ENCODE measurements at places on chromosomes 6 and 20.

- no peak for DNase-seq
Observed at GRCh38 chr6:12578751-12579150, 137.8 kb upstream of the PHACTR1 start.

- no peak for DNase-seq
Observed at GRCh38 chr6:41373627-41373918, 38.2 kb downstream of the NCR2 start.

DNA sequence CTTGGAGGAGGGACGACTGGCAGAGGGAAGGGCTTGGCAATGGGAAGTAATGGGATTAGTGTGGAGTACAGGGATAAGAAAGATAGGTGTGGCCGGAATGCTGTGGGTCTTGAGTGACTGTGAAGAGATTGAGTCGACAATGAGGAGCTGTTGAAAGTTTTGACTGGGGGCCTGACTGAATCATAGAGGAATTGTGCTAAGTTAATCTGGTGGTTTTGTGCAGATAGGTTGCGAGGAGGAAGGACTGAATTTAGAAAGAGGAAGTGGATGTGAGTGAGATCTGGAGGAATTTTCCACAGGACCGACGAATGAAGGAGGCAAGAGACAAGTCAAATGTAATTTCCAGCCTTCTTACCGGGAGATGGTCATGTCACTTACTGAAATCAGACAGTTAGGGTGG lies 143.9 kb upstream of the RALGAPA2 start:
- no peak for DNase-seq

DNA sequence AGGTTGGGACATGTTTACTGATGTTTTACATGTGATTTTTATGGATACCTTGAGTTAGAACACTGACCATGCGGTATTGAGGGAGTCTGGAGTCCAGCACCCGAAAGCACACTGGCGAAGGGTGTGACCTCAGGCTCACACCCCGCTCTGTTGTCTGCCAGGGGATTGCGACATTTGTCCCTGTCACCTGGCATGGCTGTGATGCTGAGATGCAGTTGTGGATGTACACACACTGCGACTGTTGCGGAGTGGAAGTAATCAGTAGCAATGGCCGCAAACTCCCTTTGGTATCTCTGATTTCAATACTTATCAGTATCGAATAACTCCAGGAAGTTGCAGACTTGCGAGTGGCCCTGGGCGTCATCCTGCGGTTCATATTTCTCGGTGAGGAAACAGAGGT lies 43.2 kb downstream of the CDH4 start:
- no peak for DNase-seq

DNA sequence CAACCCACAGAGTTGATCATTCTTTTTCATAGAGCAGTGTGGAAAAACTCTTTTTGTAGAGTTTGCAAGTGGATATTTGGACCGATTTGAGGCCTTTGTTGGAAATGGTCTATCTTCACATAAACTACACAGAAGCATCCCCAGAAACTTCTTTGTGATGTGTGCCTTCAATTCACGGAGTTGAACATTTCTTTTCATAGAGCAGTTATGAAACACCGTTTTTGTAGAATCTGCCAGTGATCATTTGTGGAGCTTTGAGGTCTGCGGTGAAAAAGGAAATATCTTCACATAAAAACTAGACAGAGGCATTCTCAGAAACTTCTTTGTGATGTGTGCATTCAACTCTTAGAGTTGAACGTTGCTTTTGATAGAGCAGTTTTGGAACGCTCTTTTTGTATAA lies 618.4 kb upstream of the ZNF337 start:
- no peak for DNase-seq

DNA sequence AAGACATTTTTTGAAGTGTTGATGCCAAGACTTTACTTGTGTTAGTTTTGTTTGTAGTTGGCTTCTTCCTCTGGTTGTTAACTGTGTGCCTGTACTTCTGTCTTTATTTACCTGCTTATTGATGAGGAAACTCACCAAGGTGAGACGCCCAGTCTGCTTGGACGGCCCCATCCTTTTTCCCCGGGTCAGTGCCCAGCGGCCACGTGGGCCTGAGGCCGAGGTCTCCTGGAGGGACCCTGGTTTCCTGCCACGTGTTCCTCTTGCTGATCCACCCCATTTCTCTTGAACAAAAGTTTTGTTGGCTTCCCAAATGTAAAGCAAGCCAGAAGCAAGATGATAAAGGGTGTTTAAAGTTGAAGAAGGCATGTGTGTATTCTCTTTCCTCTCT lies 24.8 kb downstream of the DUSP22 start:
- DNase-seq: no peak

GRCh38 chr6:83097204-83097603 lies 29.7 kb downstream of the DOP1A start:
- DNase-seq: no peak

- no peak for DNase-seq
Observed at GRCh38 chr6:129133770-129134192, 250.8 kb downstream of the LAMA2 start.

GRCh38 chr20:25549843-25550477 lies 35.4 kb downstream of the NINL start:
- no peak for DNase-seq

GRCh38 chr20:24533449-24533848 lies 64.0 kb downstream of the SYNDIG1 start:
- no peak for DNase-seq

- no peak for DNase-seq
Observed at GRCh38 chr6:39375405-39375804, 52.9 kb upstream of the KCNK16 start.

DNA sequence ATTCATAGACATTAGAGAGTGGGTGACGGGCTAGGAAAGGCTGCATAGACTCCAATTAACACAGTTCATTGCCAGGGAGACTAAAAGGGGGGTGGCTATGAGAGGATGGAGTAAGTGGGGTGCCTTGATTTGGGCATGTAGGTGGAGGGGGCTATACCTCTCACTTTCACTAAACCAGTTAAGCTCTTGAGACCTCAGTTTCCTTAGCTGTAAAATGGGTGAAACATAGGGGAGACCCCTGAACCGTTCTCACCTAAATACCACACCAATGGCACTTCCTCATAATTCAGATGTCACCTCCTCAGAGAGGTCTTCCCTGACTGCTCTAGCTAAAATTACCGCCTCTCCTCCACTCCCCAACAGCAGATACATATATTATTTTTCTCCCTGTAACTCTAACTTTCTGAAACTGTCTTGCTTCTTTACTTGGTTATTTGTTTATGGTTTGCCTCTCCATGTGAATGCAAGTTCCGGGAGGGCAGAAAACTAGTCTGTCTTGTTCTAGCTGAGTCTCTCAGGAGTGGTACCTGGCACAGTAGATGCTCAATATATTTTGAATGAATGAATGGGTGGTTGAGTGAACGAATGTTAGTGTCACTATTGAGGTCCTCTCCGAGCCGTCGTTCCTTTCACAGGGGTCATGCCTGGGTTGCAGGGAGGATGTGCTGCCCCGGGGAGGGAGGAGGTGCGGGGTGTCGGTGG lies 615 bp upstream of the EYA2 start:
- no peak for DNase-seq

- no peak for DNase-seq
Observed at GRCh38 chr20:53294804-53295203, 298.8 kb downstream of the ZNF217 start.

DNA sequence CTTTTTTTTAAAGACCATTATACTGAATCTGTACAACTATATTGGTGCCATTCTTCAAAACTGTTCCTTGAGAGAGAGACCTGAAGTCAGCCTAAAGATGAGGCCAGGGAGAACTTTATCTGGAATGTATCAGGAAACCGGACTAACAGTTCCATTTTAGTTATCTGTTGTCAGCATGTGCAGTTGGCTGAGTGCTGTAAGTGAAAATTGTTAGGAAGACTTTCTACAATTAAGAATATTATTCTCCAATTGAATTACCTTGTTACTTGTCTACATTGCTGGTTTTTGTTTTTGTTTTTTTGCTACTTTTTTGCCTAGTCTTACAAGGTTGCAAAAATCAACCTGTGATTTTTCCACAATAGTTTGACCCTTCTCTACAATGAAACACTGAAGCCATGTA lies 7.5 kb downstream of the CEP57L1 start:
- DNase-seq: no peak

- DNase-seq: no peak
Observed at GRCh38 chr20:62355516-62355877, 11.6 kb downstream of the LAMA5 start.

DNA sequence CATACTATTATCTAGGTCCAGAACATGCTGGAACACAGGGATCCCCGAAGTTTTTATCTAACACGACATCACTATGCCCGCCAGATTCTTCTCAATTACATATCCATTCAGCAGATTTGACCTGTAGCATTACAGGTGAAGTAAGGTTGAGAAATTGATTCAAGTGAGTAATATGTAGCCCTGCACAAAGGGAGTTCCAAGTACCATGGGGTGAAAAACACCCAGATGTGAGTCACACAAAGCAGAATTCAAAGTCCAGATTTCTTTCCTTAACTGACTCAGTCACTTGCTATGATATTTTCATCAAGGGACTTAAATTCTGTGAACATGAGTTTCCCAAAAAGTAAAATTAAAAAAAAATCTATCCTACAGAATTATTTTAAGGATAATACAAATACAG lies 655.4 kb upstream of the PTCHD4 start:
- DNase-seq: no peak

DNA sequence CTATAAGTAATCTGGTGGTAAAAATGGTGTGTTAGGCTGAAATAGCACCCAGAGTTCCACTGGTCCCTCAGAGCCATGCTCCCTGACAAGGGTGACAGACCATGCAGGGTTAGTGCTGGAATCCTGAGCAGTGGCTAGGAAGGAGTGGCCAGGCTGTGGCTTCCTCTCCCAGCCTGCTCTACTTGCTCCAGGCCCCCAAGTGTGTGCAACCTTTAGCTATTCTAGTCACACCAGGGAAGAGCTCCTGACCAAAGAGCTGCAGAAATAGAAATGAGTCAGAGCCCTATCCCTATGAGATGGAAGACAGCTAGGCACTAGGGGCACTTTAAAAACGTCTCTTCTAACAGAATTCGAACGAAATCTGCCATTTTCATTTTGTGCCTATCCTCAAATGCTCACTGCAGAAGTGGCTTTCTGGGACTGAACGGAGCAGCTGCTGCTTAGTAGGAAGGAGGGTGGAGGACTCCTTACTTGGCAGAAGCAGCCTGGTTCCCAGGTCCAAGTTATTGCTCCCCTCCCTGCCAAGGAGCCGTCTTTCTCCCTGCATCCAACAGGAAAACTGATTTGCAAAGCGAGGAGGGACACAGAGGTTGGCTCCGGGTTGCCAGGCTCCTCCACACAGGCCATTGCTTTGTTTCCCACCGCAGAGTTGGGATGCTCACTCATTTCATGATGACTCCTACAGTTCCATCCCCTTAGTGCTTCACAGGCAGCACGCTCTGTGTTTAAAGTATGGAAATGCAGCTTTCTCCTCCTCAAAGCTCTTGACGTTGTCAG lies 754.5 kb downstream of the C6orf118 start:
- no peak for DNase-seq

DNA sequence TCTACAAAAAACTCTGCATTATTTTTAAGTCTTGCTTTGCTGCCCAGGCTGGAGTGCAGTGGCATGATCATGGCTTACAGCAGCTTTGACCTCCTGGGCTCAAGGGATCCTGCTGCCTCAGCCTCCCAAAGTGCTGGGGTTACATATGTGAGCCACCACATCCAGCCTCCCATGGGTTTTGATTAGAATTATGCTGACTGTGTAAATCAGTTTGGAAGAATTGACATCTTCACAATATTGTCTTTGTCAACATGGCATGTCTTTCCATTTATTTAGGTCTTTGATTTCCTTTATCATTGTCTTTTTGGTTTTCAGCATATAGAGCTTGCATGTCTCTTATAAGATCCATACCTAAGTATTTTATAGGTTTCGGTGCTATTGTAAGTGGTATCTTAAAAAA lies 13.2 kb upstream of the APCDD1L start:
- DNase-seq: no peak

DNA sequence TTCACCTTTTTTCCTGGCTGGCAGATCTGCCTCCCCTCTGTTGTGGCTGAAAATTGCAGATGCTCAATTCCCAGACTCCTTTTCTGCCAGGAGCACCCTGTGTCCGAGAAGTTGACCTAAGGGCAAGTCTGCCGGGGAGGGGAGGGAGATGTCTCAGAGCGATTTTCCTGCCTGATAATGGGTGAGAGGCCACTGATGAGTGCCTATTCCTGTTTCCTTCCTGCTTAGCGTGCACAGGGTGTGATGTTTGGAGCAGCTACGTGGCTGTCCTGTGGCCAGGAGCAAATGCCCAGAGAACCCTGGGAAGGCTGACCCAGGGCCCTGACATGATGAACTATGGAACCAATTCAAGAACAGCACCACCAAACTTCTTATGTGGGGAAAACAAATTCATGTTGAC lies 22.5 kb downstream of the SOX4 start:
- no peak for DNase-seq

GRCh38 chr6:14454473-14454775 lies 336.9 kb downstream of the CD83 start:
- no peak for DNase-seq

- no peak for DNase-seq
Observed at GRCh38 chr6:105051941-105052471, 95.1 kb downstream of the LIN28B start.

DNA sequence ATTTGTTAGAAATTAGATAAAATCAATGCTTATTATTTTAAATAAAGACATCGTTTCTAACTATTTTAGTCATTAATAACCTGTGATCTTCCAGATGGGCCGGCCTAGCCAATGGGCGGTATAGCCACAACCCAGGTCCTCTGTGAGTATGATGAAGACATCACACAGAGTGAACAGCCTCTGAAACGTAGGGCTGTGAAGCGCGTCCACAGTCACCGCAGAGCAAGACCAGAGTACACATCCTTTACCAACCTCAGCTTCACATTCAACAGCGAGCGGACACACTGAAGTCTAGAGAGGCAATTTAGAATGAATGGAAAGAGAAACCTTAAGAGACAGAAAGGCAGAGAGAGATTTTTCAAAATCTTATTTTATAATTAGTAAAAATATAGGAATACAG lies 125.0 kb upstream of the RPS6KA2 start:
- DNase-seq: no peak

DNA sequence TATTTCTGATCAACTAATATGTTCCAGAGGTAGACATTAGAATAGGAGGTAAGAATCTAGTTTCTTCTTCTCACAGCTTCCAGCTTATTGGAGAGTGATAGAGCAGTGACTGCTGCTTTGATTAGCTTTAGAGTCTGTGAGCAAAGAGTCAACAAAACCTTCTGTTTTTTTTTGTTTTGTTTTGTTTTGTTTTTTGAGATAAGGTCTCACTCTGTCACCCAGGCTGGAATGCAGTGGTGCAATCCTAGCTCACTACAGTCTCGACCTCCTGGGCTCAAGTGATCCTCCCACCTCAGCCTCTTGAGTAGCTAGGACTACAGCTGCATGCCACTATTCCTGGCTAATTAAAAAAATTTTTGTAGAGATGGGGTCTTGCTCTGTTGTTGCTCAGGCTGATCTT lies 39.3 kb downstream of the TSBP1 start:
- DNase-seq: no peak

All from NT2/D1 (cell line).